ENCODE measurements at places on chromosomes 11 and 22. TPM values are rescaled to one million over a fixed set of nuclear protein-coding genes. Genes with fewer than 3 reads are reported as not detected.

PGR gene
- total RNA-seq, result not detected

GGTLC3 gene
- total RNA-seq, result not detected

RTN4RL2 gene
- total RNA-seq, result not detected

APOA5 gene
- total RNA-seq, result not detected

TRPM5 gene
- total RNA-seq, result not detected

DNA sequence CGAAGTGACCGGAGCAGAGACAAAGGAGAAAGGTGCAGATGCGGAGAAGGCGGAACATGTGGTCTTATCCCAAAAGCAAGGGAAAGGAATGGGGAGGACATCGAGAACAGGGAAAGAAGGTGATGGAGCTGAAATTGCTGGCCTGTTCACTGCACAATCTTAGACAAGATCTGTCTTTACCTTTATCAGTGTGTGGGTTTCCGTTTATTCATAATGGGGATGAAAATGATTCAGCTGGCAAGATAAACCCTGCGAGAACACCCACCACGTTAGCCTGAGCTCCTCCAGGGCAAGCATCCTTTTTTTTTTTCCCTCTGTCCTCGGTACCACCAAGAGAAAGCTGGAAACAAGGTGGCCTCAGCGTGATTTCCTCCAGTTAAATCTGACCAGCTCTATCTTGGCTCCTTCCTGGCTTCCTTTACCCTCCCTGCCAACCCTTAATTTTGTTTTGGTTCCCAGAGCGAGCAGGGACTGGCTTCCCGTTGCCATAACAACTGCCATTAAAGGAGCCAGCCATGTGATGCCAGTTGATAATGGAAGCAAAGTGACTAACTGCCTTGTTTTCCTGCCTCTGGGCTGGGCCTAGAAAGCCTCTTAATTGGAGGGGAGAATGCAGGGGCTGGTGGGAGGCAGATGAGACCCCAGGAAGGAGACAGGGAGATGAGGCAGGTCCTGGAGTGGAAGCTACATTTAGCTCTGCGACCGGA, 4.2 kb downstream of the SGSM1 start:
- DNase-seq, result no peak

- peak; percentile 94 for DNase-seq
Observed at GRCh38 chr11:33692013-33692504, 8.6 kb downstream of the C11orf91 start.

DNA sequence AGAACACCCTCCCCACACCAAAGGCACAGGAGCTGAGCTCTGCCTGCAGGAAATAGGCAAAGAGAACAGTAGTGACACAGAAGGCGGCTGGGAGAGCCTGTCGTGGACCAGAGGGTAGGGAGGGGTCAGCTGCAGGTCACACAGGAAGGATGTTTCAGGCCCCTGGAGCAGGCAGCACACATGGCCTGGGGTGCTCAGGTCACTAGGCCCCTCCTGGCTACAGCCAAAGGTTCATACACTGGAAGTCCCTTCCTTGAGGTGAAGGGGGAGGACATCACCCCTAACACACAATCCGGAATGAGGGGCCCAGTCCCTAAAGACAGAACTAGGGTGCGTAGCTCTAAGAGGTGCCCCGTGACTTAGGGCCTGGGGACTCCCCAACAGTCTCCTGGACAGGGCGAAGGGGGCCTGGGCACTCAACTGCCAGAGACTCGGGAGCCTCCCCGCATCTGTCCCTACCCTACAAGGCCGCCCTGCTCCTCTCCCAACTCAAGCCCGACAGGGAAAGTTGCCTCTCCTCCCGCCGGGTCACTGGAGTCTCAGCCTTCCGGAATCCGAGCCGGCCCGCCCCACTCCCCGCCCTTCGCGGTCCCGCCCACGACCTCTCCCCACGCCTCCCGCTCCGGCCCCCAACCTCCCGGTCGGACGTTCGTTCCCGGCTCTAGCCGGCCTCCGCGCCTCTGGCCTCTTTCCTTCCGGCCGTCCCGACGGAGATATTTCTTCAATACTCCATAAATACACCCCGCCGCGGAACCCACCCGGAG, at the start of gene CYB5R2:
TSS of gene CYB5R2 (minus strand) at position 541 of the 764 bp plus-strand sequence. CDS start 675 bp downstream, outside the sequence.
- no peak for DNase-seq

DNA sequence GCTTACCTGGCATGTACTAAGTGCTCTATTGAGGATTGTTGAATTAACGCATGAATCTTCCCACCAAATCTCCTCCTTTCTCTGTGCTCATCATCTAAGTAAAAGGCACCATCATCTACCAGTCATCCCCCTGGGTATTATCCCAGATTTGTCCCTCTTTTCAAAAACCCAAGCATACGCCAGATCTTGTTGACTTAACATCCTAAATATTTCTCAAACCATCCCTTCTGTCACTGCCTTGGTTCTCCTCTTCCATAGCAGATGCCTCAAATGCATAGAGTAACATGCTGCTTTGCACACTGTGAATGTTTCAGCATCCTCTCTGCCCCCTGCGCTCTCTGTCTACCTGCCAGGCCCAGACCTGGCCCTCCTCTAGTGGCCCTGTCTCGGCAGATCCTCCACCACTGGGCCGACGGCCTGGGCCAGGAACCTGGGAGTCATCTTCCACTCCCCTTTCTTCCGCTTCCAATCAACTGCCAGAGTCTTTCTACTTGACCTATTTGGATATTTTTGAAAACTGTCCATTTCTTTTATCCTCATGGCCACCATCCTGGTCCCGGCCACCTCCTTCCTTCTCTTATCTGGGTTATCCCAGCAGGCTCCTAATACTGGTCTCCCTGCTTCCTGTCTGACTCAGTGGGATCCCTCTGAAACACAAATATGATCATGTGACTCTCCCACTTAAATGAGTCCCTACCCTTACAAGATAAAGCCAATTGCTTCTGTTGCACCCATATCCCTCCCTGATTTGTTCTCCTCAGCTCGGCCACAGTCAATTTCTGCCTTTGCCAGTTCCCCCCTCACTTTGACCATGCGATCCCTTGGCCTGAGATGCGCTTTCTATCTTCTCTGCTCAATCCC, 3.4 kb upstream of the TAB1 start:
- DNase-seq, result no peak

- no peak for DNase-seq
Observed at GRCh38 chr11:92528001-92528400, 303.4 kb downstream of the FAT3 start.

DNA sequence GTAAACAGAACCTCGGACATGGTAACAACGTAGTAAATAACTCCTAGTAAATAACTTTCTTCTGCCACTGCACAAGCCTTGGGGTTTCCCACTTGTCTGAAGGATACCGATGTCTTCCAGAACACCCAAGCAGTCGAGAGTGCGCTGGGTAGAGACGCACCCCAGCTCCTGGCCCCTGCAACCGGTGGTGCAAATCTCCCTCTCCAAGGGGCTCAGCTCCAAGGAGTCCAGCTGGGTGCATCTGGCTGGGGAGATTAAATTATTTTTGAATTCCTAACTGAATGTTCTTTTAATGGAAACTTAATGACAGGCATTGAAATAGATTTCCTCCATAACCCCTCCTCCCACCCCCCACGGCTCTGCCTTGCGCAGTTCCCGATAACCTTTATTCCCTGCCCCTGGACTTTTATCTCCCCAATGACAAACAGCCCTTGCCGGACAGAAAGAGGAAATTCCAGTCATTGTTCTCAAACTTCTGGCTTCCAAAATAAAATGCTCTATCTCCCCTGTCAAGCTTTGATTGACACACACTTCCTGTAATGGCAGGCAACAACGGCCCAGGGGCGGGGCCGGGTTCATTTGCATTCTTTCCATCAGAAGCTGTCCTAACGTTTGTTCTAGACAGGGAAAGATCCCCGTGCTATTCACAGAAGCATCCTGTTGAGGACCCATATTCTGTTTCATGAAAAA, 31.2 kb downstream of the KCNJ1 start:
- DNase-seq, result no peak

- DNase-seq, result no peak
Observed at GRCh38 chr11:133163463-133164419, 368.6 kb downstream of the OPCML start.

DNA sequence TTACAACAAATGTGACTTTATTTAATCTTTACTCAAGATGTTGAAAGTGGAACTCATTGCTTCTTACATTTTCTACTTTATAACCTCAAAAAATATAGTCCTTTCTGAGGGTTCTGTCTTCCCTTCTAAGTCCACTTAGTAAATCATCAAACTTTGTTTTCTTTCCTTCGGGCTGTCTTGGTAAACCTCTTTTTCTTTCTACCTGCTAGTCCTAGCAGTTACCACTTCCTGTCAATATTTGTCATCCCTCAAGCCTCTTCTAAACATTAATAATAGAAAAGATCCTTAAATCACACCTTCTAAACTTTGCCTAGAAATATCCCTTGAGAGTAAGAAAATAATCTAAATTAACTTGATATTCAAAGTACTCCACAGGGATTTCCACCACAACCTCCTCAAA, 580.4 kb downstream of the CNTN5 start:
- DNase-seq, result no peak

- DNase-seq, result no peak
Observed at GRCh38 chr11:88494848-88495247, 157.3 kb upstream of the CTSC start.

DNA sequence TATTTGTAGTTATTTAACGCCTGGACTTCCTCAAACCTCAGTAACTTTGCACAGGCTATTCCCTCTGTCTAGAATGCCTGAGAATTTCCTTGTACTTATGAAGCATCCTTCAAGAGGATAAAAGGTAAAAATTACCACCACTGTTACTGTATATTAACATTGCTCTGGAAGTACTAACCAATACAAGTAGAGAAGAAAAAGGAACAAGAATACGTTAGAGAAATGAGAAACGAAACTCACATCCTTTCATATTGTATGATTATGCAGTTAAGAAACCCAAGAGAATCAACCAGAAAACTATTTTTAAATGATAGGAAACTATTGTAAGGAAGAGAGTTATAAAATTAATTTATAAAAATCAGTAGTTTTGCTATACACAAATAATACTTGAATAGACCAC, 48.2 kb upstream of the OR5P2 start:
- DNase-seq, result no peak

DNA sequence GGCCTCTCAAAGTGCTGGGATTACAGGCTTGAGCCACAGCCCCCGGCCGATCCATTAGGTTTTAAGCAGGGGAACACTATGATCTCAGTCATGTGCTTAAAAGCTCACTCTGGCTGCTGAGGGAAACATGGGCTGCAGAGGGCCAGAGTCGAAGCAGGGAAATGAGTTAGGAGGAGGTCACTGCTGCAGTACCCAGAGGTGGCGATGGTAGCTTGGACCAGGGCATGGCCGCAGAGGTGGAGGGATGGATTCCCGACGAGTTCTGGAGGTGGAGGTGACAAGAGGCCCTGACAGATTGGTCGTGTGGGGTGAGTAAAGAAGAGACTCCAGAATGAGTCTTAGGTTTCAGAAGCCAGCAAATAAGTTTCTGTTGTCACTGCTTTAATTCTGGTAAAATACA, 54.4 kb upstream of the INCENP start:
- DNase-seq, result no peak

GRCh38 chr11:90234977-90235376, 12.1 kb upstream of the CHORDC1 start:
- no peak for DNase-seq

DNA sequence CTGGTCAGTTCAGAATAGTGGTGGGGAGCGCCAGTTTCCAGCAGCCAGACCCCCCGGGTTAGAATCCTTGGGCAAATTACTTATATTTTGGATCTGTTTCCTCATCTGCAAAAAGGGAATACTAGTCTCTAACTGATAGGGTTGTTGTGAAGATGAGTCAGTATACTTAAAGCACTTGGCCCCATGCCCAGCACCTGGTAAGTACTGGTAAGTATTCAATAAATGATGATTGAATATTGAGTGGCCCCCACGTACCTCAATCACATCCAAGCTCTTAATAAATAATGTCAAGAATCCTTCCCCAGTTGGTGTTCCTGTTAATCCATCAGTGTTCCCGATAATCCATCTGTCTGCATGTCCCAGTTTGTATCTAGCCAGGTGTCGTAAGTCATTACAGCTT, 12.1 kb downstream of the ACP2 start:
- DNase-seq, result no peak

DNA sequence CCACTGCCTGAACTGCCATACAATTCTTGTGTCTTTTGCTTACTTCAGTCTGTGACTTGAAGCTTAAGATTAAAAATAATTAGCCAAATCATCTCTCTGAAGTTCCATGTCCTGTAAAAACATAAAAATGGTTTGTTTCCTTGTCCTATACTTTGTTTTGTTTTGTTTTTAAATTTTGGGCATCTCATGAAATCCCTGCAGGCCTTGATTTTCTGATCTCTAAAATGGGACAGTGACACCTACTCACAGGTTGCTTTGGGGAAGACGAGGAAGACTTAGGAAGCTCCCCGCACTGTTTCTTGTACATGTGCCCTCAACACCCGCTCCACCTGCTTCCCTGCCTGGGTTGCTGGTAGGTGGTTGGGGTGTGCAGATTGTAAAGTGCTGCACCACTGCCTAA, 38.9 kb downstream of the TSPAN18 start:
- no peak for DNase-seq

DNA sequence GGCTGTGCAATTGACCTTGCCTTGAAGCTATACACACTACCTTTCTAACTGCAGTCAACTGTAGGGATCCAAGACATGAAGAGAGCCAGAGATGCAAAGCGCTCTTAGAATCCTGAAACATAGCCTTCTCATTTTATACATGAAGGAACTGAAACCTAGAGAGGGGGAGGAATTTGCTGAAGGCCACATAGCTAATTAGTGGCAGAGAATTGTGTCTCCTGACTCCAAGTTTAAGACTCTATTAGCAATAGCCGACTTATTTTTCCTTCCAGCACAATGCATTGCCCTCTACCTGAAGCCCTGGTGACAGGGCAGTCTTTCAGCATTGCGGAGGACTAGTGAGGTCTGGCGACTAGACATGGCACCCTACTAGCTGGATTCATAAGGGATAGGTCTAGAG, 727.0 kb upstream of the ANO5 start:
- DNase-seq, result no peak

DNA sequence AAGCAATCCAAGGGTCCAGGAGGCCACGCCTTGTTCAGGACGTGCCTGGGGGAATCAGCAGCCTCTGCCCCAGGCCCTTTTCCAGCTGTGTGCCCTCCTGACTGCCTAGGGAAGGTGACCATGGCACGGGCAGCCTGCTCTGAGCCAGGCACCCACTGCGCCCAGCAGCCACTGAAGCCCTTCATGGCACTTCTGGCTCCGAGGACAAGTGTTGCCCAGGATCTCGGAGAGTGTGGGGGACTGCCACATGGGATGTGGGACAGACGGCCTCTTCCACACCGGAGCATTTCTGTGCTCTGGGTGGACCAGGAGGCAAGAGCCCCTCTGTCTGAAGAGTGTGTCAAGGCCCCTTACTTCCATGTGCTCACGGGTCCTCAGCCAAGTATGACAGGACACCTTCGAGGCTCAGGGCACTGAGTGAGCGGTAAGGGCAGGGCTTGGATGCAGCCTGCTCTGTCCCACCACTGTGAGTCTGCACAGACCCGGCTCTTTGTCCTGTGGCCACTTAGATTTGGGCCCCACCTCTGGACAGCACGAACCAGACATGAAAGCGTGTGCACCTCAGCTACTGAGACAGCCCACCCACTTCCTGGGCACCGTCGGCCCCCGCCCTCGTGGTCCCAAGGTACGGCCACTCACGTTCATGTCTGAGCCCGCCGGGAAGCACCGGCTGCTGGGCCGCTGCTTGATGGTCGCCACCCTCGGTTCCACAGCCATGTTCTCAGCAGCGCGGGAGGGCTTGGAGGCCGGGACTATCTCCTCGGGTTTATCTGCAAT, 93.6 kb downstream of the CTTN start:
- DNase-seq, result no peak
